ENCODE measurements at places on chromosomes 7 and 10. TPM values are rescaled to one million over a fixed set of nuclear protein-coding genes. Genes with fewer than 3 reads are reported as not detected.
A peak's percentile ranks its signal among the peaks of the same experiment; 100 is the strongest.

DNA sequence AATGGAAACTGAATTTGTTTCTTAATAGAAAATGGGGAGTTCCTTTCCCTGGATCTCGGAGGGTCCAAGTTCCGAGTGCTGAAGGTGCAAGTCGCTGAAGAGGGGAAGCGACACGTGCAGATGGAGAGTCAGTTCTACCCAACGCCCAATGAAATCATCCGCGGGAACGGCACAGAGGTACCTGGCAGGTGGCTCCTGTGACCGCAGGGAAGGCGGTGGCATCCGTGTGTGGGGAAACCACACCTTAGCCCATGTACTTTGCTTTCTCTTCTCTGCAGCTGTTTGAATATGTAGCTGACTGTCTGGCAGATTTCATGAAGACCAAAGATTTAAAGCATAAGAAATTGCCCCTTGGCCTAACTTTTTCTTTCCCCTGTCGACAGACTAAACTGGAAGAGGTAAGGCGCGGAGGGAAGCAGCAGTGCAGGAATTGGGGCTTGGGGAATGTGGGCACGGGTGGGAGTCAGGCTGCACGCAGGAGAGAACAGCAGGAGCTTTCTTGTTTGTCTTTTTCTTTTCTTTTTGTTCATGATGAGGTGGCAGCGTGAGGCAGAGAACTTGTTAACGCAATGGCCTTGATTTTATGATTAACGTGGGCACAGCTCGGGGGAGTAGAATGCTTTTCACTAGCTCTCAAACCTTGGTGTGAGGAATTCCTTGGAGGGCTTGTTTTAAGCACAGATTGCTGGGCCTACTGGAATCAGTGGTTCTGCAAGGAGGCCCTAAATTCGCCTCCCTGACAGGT, 12.8 kb downstream of the HKDC1 start:
- no peak for DNase-seq

DNA sequence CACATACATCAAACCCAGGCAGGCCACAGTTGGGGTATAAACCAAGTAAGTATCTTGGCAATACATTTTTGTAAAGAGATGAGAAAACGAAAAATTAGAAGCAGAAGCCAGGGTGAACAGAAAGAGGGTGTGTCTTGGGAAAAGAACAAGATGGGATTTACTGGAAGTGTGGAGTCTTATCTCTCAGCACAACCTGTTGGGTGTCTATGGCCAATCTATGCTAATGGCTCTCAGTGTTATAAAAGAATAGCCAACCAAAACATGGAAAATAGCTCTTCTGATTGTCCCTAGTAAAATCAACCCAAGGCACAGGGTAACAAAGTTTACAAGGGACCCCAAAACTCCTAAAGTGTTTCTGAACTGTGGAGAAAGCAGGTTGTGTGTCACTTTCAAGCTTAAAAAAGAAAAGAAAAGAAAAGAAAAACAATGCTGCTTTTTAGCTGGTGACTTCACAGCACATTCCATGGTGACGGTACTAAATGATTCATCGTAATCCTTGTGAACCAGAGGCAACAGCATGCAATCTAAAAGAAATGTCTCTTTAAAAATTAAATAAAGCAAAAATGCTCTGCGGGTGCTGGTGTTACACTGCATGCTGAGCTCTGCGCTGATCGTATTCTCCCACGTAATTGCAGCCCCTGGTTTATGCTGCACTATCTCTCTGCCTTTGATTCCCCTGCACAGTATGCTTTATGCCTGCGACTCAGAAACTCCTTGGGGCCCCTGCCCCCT, 100.8 kb downstream of the C10orf90 start:
- no peak for DNase-seq

DNA sequence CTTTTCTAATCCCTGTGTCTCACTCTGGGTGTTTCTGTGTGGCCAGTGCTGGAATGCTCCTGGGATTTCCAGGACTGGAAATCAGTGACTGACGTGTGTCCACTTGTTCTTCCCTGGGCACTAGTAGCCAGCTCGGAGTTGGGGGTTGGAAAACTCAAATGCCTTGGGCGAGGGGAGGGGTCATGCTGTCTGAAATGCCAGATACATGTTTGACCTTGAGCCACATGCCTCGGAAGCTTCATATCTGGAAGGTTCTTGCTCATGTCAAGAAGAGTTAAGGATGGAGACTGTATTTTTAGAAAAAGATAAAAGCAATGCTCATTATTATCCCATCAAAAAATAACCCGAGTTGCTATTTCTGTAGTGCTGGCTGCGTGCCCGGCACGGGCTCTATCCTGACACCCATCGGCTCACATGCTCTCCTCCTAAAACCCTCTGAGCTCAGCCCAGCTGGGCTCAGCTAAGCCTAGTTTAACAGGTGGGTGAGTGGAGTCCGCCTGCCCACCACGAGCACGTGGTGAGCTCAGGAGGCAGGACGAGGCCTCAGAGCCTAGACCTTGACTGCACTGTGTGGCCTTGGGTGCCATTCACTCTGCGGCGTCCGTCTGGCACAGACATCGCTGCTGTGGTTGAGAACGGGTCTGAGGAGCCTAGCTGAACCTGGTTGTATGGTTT, 6.4 kb downstream of the DPYSL4 start:
- no peak for DNase-seq

GRCh38 chr10:113094114-113094486, 144.1 kb downstream of the TCF7L2 start:
- DNase-seq, result no peak

The MASTL gene
- 3.1 TPM for total RNA-seq

The CHAT gene
- total RNA-seq, result not detected

DNA sequence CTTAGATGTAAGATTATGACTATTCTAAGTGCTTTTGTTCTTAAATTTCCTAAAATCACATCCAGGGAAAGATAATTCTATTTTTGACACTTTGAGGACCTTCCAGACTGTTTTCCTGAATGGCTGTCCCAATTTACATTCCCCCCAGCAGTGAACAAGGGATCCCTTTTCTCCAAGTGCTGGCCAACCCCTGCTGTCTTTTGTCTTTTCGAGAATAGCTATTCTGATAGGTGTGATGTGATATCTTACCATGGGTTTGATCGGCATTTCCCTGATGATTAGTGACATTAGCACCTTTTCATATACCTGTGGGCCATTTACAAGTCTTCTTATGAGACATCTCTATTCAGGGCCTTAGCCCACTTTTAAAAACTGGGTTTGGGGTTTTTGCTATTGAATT, 526.7 kb upstream of the FZD8 start:
- DNase-seq, result no peak

DNA sequence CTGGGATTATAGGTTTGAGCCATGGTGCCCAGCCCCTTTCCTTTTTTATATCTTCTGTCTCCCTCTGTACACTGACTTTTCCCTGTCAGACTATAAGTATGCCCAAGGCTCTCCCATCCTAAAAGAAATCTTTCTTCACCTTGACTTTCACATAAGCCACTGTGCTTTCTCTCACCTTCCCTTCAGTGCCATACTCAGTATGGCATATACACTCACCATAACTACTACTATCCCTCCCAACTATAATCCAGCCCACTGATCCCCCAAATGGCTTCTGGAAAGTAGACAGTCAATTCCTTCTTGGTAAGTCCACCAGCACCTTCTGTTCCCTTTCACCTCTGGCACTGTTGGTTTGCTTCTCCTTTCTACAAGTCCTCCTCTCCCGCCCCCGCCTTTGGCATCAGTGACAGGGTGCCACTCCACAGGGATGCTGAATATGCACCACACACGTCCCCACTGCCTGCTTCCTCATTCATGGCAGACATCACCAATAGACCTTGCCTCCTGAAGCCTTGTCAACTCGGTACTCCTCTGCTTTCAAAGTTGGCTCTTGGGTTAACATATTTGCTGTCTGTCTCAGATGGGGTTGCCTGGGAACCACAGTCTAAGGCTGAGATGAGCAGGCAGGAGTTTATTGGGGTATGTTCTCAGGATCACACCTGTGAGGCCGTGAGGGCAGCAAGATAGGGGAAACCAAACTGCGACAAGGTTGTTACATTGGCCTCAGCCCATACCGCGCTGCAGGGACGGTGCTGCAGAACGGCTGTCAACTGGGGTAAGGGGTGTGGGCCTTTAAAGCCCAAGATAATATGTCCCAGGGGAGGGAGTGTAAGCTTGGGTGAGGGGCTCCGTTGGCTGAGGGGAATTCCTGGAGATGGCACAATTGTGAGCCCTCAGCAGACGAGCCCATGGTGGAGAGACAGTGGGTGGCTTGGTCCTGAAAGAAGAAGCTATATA, 7.2 kb upstream of the PSAP start:
- peak; percentile 77 for DNase-seq

GRCh38 chr10:46223064-46223480, 63.7 kb upstream of the ANTXRL start:
- no peak for DNase-seq

DNA sequence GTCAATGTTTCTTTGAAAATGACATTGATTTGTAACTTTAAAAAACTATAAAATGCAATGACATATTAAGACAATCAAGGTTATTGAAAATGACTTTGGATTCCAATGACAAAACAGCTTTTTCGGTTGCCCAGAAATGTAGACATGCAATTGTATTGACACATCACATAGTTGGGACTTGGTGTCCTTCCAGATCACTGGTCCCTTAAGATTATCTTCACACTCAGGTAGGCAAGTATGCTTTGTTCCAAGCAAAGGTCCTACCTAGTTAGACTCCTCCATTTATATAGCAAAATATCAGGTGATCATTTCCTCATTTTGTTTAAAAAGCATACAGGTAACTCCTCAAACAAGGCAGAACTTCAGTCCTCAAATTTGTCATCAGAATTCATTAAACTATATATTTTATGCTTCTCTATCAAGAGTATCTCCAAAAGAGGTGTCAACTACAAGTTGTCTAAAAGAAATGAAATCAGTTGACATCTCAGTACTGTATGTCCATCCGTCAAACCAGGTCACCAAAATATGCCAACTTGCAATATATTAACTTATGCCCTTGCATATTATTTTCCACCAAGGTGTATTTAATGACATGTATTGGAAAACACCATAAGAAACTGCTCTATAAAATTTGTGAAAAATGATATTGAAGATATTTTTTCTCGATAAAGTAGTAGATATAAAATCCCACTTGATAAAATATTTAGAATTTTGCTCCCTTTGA, 64.6 kb downstream of the TSPAN12 start:
- no peak for DNase-seq

The CYP3A4 gene
- not detected for total RNA-seq

GRCh38 chr10:72712136-72712535, 20.2 kb downstream of the MCU start:
- DNase-seq, result no peak

- DNase-seq, result no peak
These were observed 6.2 kb upstream of the MEST start for GRCh38 chr7:130485734-130486113.

DNA sequence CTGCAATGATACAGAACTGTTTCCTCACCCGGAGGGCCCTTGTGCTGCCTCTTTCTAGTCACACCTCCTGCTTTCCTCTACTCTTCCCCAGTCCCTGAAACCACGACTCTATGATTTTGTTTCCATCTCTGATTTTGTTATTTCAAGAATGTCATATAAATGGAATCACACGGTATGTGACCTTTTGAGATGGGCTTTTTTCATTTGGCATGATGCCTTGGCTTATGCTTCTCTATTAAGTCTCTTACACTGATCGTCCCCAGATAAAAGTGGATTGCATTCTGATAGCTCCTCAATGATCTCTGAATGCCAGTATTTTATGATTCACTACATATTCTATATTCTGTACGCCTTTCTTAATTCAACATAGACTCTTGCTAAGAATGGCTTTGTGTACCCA, 78.2 kb downstream of the GALNT11 start:
- no peak for DNase-seq

The BTBD16 gene
- not detected for total RNA-seq

DNA sequence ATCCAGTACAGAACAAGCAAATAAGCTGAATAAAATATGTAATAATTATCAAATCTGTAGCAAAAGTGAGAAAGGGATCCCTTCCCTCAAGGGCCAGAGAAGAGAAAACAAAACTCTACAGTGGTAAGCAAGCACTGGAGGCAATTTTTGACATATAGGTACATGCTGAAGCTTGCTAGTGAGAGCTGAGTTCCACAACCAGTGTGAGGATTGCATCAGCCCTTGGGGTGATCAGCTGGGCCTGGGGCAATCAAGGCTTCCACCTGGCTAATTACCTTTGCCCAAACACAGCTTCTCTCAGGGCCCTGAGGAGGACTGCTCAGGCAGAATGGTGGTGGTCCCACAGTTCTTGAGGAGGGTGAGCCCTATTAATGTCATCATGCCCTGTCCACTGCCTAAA, 134.4 kb upstream of the DLX6 start:
- no peak for DNase-seq

The PUS7 gene
- total RNA-seq, result 7.8 TPM

The PIK3CG gene
- total RNA-seq, result 0.82 TPM

The DKK1 gene
- not detected for total RNA-seq

The OPN4 gene
- total RNA-seq, result 0.31 TPM

The TMEM184A gene
- not detected for total RNA-seq

DNA sequence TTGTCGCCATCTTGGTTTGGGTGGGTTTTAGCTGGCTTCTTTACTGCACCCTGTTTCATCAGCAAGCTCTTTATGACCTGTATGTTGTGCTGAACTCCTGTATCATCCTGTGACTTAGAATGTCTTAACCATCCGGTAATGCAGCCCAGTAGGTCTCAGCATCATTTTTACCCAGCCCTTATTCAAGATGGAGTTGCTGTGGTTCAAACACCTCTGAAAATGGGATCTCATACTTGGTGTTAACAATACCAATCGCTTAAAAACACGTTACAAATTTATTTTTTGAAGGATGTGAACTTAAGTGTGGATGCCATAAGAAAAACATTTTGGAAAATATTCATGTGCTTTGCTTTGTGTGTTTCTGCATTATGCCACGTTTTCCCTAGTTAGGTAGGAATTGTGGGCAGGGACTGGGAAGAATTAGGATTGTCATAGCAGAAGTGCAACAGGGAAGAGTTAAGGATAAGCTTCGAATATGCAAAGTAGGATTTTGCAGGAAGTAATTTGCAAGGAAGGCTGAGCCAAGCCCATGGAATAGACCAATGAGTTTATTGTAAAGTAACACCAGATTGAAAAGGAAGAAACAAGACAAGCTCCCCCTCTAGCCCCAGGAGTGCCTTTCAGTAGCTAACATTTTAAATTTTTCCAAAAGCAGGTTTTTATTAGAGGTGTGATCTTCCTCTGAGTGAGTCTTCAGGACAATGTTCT, 56.4 kb downstream of the PRR15 start:
- no peak for DNase-seq

DNA sequence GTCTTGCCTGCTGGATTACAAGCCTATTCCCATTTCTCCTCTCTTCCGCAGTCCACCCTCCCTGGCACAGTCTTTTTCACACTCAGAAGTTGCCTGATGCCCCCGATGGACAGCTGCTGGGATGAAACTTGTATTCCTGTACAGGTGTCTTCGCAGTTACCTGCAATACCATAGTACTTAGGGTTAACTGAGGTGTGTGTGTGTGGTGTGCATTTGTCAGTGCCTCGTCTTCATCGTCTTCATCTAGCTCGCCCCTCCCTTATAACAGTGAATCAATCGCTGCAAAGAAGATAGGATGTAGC, 11.0 kb downstream of the NXPH1 start:
- DNase-seq, result no peak

Measured in right atrium auricular region (tissue), 2 donors.